ENCODE measurements at places on chromosomes 4 and X.

DNA sequence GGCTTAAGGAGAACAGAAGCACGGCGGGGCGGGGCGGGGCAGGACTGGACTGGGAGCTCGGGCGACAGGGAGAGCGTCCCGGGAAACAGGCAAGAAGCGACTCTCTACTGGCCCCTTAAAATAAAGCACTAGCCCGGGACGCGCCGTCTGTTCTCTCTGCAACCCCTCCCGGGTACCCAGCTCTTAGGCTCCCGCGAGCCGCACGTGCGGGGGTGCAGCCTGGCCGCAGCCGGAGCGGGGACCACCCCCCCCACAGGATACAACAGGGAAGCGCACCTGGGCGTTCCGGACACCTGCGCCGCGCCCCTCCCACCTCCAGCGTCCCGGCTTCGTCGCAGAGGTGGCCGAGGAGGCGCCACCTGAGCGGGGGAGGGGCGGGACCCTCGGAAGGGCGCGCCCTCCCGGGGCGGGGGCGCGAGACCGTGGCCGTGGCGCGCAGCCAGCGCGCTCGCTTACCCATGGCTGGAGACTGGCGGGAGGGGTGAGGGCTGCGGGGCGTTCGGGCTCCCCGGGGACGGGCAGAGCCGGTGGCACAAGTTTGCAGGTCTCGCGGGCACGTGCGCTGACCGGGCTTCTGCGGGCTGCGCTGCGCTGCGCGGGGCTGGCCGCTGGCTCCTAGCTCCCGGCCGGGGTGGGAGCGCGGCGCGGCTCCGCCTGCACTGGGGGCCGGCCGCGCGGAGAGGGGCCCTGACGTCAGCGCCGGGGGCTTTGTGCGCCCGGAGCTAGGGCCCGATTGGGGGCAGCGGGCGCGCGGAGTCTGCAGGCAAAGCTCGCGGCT lies 91.5 kb downstream of the GEMIN8 start:
- DNase-seq, result peak; percentile 76
- no peaks in the 10 kb centered on the region for H3K36me3 ChIP-seq
- H3K27me3 ChIP-seq, result no peaks in the 10 kb centered on the region
- peak overlapping the region; percentile 69 for H3K4me3 ChIP-seq
- H3K27ac ChIP-seq, result peak overlapping the region; percentile 92
- peaks cover 49% of the 10 kb centered on the region for H3K4me1 ChIP-seq

- H3K36me3 ChIP-seq, result no peaks in the 10 kb centered on the region
- H3K4me3 ChIP-seq, result no peak overlapping the region
- H3K27me3 ChIP-seq, result no peaks in the 10 kb centered on the region
- DNase-seq, result no peak
- no peak overlapping the region for H3K27ac ChIP-seq
- no peaks in the 10 kb centered on the region for H3K4me1 ChIP-seq
These were observed 9.9 kb downstream of the TEC start for GRCh38 chr4:48259748-48260147.

- H3K4me1 ChIP-seq, result no peaks in the 10 kb centered on the region
- H3K36me3 ChIP-seq, result no peaks in the 10 kb centered on the region
- no peak for DNase-seq
- no peak overlapping the region for H3K27ac ChIP-seq
These were observed 249.2 kb upstream of the RPS6KA3 start for GRCh38 chrX:20515841-20516461.

DNA sequence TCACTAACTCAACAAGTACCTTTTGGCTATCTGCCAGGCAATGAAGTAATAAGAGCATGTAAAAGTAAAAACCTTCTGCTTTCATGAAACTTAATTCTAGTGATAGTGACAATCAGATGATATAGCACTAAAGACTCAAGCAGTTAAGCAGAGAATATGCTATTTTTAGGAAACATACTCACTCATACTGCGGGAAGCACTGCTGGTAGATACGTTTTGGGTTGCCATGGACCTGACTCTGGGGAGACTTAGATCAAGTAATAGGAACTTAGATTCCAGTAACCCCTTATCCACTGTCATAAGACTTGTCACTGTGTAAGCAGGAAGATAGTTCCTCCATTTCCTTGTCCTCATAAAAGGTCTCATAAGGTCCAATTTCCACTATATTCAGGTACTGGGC lies 386.3 kb downstream of the DMD start:
- no peaks in the 10 kb centered on the region for H3K4me1 ChIP-seq
- no peak overlapping the region for H3K27ac ChIP-seq
- no peak for DNase-seq

- DNase-seq, result no peak
- no peak overlapping the region for H3K27ac ChIP-seq
- no peaks in the 10 kb centered on the region for H3K27me3 ChIP-seq
- no peak overlapping the region for H3K4me3 ChIP-seq
- no peaks in the 10 kb centered on the region for H3K36me3 ChIP-seq
- peaks cover 14% of the 10 kb centered on the region for H3K4me1 ChIP-seq
These were observed 161.9 kb downstream of the ZNF518B start for GRCh38 chr4:10295301-10295700.

DNA sequence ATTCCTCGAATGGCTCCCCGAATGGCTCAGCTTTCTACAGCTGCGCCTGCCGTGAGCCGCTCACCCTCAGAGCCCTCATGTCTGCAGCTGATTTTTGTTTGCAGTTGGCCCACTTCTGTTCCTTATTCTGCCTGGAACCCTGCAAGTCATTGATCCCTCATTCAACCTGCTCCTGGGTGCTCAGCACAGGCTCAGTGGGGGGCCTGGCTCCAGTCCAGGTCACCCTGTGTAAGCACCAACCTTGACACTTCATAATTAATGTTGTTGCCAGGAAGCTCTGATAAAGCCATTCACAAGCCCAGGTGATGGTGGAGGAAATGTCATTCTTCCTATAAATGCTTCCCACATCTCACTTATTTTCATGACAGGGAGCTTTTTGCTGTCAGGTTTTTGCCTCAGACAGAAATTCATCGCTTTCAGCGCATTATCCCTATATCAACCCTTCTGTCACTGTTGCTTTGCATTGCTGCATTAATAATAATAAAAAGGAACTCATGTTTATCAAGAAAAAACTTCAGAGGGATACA lies 85.7 kb downstream of the F11 start:
- peaks cover 6% of the 10 kb centered on the region for H3K4me1 ChIP-seq
- H3K4me3 ChIP-seq, result no peak overlapping the region
- peaks cover 22% of the 10 kb centered on the region for H3K27me3 ChIP-seq
- no peak overlapping the region for H3K27ac ChIP-seq

GRCh38 chr4:67770422-67770821 lies 16.2 kb upstream of the GNRHR start:
- DNase-seq, result peak; percentile 37
- H3K27ac ChIP-seq, result no peak overlapping the region
- H3K4me3 ChIP-seq, result no peak overlapping the region
- H3K36me3 ChIP-seq, result no peaks in the 10 kb centered on the region
- H3K4me1 ChIP-seq, result no peaks in the 10 kb centered on the region

- no peak overlapping the region for H3K4me3 ChIP-seq
- H3K27me3 ChIP-seq, result no peaks in the 10 kb centered on the region
- no peaks in the 10 kb centered on the region for H3K4me1 ChIP-seq
These were observed 144.2 kb upstream of the WDR1 start for GRCh38 chr4:10260777-10261176.

Data from GM23338 (cell line).